Substantia nigra (tissue), 51 donors: ENCODE measurements at places on chromosomes 1 and 21.
A peak's percentile ranks its signal among the peaks of the same experiment; 100 is the strongest.

DNA sequence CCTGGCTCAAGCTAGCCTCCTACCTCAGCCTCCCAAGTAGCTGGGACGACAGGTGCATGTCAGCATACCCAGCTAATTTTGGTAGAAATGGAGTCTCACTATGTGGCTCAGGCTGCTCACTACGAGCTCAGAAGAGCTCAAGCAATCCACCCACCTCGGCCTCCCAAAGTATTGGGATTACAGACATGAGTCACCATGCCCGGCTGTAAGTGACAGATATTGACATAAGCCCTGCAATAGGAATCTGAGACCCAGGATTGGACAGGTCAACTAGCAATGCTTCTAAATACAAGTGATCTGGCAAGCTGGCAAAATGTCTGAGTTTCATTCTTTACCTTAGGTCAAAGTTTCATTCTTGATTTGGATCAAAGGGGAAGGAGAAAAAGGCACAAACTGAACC is 40.5 kb upstream of the H6PD start:
- no peak for DNase-seq

DNA sequence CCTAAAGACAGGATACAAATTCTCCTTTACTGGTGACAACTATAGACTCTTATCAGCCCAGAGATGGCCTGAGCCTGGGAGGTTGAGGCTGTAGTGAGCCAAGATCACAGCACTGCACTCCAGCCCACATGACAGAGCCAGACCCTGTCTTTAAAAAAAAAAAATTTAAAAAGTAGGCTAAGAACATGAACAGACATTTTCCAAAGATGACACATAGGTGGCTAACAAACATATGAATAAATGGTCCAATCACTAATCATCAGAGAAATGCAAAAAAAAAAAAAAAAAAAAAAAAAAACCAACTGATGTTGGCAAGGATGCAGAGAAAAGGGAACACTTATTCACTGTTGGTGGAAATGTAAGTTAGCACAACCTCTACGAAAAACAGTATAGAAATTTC is 65.0 kb downstream of the TOR3A start:
- no peak for DNase-seq

DNA sequence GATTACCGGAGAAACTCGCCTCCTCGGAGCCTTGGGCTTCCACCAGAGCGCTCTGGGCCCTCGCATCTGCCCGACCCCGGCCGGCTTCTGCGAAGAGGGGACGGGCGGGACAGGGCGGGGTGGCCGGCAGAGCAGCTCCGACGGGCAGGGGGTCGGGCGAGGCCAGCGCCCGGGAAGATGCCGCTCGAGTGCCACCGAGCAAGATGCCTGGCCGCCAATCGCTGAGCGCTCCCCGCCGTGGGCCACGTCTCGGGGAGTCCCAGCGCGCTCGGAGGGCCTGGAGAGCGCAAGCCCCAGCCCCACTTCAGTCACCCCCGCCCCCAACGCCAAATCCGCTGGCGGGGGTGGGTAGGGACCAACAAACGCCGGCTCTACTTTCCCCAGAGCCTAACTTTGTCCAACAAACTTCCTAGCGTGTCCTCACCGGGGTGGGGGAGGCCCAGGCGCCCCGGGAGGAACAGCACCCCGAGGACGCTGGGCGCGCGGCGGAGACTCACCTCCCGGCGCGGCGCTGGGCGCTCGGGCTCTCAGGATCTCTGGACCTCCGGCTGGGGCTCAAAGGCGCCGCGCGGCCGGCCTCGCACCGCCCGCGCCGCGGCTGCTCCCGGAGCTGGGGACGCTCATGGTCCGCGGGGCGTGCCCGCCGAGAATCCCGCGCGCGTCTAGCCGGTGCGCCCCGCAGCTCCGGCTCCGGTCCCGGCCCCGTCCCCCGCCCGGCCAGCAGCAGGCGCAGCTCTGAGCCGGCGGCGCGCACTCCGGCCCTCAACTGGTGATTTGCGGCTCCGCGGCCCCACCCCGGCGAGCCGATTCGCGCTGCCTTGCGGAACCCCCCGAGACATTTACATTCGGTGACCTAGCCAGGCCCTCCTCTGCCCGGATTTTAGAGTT is at the start of gene BCAR3:
Gene BCAR3 (minus strand): TSS at position 737 of the 888 bp plus-strand sequence. CDS start 6,907 bp downstream, outside the sequence.
- DNase-seq, result no peak

DNA sequence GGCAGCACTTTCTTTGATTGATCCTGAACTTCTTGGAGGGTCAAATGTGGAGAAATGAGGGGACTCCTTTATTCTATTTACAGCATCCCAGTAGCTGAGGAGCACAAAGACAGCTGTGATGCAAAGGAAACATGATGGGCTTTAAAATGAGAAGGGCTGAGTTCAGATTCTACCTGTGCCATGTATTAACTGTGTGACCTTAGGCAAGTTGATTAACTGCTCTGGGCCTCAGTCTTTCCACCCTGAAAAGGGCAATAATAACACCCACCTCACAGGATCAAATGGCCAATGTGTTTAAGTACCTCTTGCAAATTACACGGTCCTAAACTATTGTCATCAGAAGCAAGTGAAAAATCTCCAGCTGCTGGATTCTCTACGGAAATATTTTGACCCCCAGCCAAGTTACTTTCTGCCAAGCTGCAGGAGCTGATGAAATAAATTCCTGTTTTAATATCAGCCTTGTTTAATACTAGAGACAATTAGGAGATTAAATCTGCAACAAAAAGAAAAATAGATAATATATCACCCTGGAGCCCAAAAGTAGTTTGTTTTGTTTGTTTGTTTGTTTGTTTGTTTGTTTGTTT is 15.7 kb downstream of the TMEM81 start:
- DNase-seq, result no peak

GRCh38 chr1:27583479-27583878 is 20.5 kb downstream of the AHDC1 start:
- no peak for DNase-seq

- peak; percentile 33 for DNase-seq
These were observed at the start of gene IRF6 for GRCh38 chr1:209805875-209806760. TSS of gene IRF6 (minus strand) at chr1:209806142. CDS start at chr1:209801413, 4,729 bp downstream.

GRCh38 chr21:15741510-15741909 is 11.7 kb downstream of the USP25 start:
- DNase-seq, result no peak

DNA sequence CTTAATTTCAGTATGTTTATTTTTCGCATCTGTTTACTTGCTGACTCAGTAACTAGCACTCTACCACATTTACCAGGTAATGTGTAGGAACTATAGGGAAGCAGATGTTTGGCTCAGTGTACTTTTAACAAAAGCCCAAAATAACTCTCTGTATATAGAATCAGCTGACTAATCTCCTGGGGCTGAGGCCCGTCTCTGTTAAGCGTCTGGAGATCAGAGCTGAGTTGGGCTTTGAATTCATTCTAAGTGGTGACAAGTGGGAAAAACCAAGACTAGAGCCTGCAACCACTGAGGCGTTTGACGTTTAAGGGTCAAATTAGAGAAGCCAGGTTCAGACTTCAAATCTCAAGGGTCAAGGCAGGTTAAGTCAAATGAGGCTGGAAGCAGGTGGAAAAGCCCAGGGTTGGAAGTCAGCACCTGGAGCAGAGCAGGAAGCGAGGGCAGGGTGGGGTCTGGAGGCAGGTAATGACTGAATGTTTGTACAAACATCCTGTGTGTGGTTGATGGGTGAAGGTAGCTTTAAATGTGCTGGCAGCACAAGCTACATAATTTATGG is 56.8 kb upstream of the LYST start:
- DNase-seq, result no peak
